ENCODE measurements at places on chromosomes 7 and 10.
A peak's percentile ranks its signal among the peaks of the same experiment; 100 is the strongest.

DNA sequence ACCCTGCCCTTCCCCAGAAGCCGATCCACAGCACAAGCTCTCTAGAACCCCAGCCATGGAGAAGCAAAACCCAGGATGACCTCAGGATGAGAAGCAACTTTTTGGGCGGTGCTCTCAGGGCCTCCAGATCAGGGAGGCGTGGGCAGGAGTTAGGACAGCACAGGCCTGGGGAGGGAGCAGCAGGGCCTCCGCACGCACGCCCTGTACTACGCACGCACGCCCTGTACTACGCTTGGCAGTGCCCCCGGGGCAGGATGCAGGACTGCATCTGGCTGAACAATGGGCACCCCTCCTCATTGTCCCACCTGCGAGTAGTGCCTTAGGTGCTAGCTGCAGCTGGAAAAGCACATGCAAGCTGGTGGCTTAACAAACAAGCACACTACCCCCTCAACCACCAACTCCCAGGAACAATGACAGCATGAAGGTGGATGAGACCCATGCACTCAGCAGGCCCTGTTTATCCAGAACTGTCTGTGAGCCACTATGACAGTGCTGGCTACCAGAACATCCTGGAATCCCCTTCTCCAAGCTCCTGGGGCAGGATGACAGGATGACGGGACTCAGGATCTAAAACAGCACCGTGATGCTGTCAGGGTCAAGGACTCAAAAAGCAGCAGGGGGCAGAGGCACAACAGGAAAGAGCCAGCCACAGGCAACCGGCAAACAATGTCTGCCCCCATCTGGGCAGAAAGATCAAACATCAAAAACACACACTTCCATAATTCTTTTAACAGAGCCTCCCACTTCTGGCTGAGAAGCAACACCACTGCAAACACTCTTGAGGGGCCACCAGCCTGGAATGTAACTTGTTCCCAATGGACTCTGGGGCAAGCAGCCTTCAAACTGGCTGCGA is 11.8 kb downstream of the PODXL start:
- no peak for ATAC-seq

DNA sequence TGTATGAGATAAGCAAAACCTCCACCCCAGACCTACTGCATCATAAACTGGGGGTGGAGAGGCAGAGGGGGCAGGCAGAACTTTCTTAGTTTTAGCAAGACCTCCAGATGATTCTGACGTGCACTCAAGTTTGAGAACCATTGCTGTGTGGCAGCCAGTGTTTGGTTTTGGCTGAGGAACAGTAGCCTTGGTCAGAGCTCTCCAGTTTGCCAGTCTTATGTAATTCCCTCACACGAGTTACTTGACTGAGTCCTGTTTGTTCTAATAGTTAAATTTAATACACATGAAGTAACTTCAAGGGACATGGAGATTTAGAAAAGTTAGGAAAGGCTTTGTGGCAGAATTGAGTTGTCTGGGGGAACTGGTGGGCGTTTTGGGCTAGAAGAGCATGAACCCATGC is 38.5 kb downstream of the GARS1 start:
- ATAC-seq: no peak

DNA sequence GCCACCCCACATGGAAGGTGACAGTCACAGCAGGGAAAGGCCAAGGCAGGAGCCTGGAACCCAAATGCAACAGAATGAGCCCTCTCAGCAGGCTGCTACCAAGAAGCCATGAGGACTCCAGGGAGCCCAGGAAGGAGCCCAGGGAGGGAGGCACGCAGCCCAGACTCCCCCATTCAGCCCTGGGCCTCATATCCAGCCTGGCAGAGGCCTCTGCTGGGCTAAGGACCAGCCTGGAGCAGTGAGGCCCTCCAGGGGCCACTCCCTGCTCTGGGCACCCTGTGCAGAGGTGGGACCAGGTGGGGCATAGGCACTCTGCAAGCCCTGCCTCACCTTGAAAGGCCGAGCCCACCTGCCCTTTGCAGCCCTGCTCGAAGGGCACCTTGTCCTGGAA is 25.8 kb upstream of the ZNF488 start:
- peak; percentile 24 for ATAC-seq

DNA sequence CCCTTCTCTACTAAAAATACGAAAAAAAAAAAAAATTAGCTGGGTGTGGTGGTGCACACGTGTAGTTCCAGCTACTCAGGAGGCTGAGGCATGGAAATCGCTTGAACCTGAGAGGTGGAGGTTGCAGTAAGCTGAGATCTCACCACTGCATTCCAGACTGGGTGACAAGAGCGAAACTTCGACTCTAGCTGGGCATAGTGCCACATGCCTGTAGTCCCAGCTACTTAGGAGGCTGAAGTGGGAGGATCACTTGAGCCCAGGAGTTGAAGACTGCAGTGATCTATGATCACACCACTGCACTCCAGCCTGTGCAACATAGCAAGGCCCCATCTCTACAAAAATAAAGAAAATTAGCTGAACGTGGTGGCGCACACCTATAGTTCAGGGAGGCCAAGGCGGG is 1.2 kb upstream of the SPACDR start:
- no peak for ATAC-seq

GRCh38 chr7:81297317-81297716 is 378.5 kb upstream of the SEMA3C start:
- ATAC-seq: no peak

GRCh38 chr7:85376589-85376988 is 189.7 kb upstream of the SEMA3D start:
- ATAC-seq: no peak

- ATAC-seq: no peak
Observed at GRCh38 chr7:135884495-135885232, 92.5 kb downstream of the MTPN start.

GRCh38 chr10:5679606-5680005 is 5.0 kb upstream of the TASOR2 start:
- ATAC-seq: no peak

DNA sequence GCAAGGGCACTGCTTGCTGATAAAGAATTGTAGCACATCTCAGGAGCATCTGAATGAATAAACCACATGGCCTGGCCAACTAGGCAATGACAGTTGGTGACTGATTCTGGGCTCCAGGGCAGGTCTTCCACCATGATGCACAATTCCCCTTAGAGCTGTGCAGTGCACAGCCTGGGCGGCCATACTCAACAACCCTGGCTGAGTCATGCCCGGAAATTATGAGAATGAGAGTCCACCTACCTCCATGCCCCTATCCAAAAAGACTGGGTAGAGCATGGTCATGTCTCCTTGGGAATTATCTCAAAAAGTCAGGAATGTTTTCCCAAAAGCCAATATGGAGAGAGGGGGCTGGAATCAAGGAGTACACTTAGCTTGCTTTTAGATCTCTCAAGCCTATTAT is 425.6 kb downstream of the PLXNA4 start:
- no peak for ATAC-seq

DNA sequence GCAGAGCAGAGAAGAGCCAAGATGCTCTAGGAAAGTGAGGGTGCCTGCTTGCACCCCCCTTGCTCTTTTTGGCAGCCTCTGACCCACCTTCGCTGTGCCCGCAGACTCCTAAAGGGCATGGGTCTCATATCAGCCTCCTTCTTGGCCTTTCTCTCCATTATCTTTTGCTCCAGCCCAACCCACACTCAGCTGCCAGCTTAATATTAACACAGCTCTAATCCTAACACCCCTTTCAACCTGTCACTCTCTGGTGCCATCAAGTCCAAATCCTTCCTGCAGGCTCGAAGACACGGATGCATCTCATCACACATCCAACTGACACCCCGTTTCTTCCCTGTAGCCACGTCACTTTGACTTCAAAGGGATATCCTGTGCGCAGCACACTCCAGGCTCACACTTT is 171.6 kb upstream of the AUTS2 start:
- ATAC-seq: no peak

DNA sequence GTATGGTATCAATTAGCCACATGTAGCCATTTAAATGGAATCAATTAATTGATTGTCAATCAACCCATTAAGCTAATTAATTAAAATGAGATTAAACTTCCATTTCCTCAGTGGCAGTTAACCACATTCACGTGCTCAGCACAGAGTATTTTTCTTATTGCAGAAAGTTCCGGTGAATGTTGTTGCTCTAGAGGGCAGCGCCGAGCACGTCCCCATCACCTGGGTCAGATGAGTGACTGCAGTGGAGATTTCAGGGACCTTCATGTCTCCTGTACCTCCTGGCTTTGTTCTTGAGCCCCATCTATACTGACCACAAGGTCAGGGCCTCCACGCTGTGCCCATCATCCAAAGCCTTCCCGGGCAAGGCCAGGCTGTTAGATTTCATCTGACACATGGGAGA is 168.8 kb upstream of the MKI67 start:
- no peak for ATAC-seq

GRCh38 chr7:42198974-42199668 is 37.9 kb downstream of the GLI3 start:
- ATAC-seq: no peak

DNA sequence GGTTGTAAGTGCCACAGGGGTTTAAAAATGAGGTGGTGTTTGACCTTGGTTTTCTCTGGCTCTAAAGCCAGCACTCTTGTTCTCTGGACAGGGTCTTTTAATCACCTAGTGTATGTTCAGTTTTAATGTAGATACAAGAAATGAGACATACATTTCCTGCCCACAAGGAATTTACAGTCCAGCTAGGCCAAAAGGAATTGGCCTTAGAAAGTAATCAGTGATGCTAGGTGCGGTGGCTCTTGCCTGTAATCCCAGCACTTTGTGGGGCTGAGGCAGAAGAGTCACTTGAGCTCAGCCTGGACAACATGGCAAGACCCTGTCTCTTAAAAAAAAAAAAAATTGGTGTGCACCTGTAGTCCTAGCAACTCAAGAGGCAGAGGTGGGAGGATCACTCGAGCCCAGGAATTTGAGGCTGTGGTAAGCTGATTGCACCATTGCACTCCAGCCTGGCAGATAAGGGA is 100.2 kb downstream of the LRMDA start:
- no peak for ATAC-seq

- ATAC-seq: no peak
Observed at GRCh38 chr10:101759309-101760247, 16.3 kb downstream of the FGF8 start.

- ATAC-seq: no peak
Observed at GRCh38 chr10:126849646-126850045, 55.6 kb upstream of the DOCK1 start.

DNA sequence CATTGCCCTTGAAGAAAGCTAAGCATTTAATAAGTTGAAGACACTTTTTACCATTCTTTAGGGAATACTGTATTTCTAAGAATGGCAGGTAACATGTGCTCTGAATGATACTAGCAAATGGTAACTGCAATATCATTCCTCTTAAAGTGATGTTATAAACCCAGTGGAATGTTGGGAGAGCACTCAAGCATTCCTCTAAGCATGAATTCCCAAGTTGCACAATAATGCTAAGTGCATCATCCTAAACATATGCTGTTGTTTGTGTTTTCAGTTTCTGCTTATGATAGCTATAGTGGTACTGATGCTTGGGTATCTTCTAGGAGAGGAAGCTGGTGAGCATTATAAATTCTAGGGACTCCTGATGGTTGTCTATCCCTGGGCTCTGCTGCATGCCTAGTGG is 673.9 kb downstream of the PHTF2 start:
- ATAC-seq: no peak

DNA sequence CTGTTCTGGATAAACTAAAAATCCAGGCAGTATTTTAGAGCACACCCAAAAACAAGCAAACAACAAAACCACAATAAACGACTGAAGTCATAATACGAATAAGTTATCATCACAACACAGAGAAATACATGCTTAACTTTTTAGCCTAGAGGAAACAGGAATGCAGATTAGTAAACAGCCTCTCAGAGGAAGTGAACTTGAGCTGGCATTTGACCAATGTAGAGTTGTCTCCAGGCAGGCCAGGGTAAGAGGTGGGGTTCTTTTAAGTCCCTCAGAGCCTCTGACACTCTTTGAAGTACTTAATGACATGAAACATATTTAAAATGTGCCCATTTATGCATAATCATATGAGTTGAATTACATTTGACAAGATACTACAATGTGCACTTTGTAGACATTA is 43.3 kb upstream of the PLXDC2 start:
- ATAC-seq: no peak

GRCh38 chr7:26397796-26398426 is 106.2 kb downstream of the SNX10 start:
- peak; percentile 47 for ATAC-seq

DNA sequence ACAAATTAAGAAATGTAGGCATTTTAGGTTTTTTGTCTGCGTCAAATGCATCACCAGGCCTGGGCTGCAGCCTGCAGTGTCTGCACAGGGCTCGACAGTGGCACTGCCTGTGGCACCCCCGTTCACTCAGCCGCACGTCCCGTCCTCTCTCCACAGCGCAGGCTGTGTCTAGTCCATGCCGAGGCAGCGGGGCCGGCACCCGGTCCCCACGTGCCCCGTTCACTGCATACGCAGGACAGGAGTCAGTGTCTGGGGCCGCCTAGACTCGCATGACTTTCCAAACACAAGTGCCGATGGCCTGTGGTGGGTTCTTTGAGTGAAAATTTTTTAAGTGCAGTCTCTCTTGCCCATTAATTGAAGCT is 446.4 kb downstream of the PTPRN2 start:
- no peak for ATAC-seq

DNA sequence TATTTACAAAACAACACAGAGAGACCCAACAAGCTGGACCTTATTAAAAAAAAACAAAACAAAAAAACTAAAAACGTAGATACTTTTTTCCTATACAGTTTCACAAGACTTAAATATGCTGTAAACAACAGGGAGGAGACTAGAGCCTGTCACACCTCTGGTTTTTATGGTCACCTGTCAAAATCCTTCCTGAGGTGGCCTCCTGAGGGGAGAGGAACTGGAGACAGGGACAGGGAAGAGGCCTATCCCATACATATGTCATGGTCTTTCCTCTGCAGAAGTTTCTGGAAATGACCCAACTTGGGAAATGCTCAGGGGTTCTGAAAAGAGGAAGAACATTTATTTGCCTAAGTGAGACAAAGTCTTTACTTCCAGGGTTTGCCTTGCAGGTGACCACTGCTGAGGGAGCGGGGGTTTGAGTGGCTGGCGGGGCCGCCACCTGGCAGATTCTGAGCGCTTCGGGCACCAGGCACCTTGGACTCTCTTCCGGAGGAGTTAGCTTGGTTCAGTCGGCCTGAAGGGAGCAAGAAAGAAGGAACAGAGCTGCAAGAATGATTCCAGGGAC is 18.3 kb downstream of the CPA1 start:
- peak; percentile 24 for ATAC-seq

- peak; percentile 94 for ATAC-seq
Observed at GRCh38 chr10:30529373-30529998, 95.5 kb downstream of the MAP3K8 start.

GRCh38 chr10:105785721-105786120 is 1144.6 kb downstream of the SORCS3 start:
- ATAC-seq: no peak

GRCh38 chr7:40223451-40224127 is 88.8 kb downstream of the SUGCT start:
- ATAC-seq: no peak

GRCh38 chr7:2938514-2939192 is 94.5 kb upstream of the GNA12 start:
- ATAC-seq: no peak

- ATAC-seq: no peak
Observed at GRCh38 chr10:103789771-103790201, 65.6 kb downstream of the SH3PXD2A start.
